Vagina (tissue), 2 donors: ENCODE measurements at places on chromosomes 11 and 22. TPM values are rescaled to one million over a fixed set of nuclear protein-coding genes. Genes with fewer than 3 reads are reported as not detected.

- no peak for DNase-seq
Measured at GRCh38 chr22:48262596-48263430, 1500.4 kb downstream of the TBC1D22A start.

TUT1 gene
- total RNA-seq: 12.0 TPM

CD3E gene
- 6.9 TPM for total RNA-seq

DNA sequence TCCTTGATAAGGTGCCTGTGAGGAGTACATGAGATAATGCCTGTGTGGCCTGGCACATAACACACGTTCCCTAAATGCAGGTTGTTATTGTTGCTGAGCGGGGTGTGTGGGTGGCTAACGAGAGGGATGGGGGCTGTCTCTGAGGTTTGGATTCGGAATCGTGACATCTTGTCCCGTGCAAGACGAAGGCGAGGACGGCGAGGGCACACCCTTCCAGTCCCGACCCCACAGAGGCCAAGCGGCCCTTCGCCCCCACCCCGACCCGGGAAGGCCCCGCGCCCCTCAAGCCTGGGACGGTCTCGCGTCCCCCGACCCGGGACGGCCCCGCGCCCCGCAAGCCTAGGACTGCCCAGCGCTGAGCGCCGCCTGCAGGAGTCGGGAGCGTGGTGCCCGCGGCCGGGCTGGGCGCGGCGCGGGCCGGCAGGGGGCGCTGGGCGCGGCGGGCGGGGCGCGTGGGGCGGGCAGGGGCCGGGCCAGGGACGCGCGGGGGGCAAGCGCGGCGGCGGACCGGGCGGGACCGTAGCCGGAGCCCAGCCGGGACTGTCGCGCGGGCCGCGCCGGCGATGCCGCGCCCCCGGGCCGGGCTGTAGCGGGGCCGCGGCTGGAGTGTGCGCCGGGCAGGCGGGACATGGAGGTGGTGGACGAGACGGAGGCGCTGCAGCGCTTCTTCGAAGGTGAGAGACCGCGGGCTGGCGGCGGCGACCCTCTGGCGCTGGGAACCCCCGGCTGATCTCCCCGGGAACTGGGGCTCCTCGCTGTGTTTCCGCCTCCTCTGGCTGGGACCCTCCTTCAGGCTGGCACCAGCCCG, at the start of gene MYRF:
Gene MYRF, plus strand, starts transcription at position 520 of the 808 bp plus-strand sequence. Its CDS starts 109 bp downstream, at position 629.
- no peak for DNase-seq
